ENCODE measurements at places on chromosomes 1 and 21. TPM values are rescaled to one million over a fixed set of nuclear protein-coding genes. Genes with fewer than 3 reads are reported as not detected.

DNA sequence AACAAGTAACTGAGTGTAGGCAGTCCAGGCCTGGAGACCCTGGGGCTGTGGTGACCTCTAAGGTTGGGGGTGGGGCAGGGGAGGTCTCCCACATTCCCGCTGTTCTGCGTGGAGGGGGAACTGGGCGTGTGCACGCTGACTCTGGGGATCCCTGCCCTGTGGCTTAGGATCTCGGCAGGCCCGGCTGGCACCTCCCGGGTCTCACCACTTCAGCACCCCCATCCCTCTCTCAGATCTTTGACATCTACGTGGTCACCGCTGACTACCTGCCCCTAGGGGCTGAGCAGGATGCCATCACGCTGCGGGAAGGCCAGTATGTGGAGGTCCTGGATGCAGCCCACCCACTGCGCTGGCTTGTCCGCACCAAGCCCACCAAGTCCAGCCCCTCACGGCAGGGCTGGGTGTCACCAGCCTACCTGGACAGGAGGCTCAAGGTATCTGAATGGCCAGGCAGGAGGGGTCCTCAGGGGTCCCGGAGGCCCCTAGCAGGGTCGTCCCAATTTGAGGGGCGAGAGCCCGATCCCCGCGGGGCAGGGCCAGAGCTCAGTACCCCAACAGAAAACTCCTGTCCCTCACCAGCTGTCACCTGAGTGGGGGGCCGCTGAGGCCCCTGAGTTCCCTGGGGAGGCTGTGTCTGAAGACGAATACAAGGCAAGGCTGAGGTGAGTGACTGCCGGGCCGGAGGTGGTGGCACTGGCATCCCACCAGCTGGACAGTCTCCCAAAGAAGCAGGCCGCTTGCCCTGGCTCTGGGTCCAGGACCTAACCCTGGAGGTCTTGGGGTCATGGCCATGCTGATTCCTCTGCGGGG is 68.7 kb downstream of the TRIM11 start:
- H3K4me1 ChIP-seq, result no peaks in the 10 kb centered on the region
- H3K27me3 ChIP-seq, result no peaks in the 10 kb centered on the region
- H3K36me3 ChIP-seq, result no peaks in the 10 kb centered on the region
- DNase-seq, result no peak
- H3K27ac ChIP-seq, result no peak overlapping the region

DNA sequence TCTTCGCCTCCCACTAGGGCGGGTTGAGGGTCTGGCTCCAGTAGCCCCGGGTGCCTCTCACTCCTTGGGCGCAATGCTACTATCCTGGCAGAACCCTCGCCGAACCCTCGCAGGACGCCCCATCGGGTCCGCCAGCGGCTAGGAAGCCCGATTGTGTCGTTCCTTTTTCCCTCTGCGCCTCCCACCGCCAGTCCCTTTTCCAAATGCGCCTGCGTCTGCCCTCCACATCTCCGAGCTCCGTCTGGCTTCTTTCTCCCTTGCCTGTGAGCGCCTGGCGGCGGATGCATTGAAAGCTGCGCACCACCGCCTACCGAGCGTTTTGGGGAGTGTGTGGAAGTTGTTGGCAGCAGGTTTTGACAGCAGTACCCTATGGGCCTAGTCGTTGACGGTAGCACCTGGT is 1.0 kb upstream of the DIRAS3 start:
- H3K4me3 ChIP-seq, result peak overlapping the region; percentile 15
- DNase-seq, result peak; percentile 77
- H3K27ac ChIP-seq, result no peak overlapping the region
- H3K36me3 ChIP-seq, result no peaks in the 10 kb centered on the region

DNA sequence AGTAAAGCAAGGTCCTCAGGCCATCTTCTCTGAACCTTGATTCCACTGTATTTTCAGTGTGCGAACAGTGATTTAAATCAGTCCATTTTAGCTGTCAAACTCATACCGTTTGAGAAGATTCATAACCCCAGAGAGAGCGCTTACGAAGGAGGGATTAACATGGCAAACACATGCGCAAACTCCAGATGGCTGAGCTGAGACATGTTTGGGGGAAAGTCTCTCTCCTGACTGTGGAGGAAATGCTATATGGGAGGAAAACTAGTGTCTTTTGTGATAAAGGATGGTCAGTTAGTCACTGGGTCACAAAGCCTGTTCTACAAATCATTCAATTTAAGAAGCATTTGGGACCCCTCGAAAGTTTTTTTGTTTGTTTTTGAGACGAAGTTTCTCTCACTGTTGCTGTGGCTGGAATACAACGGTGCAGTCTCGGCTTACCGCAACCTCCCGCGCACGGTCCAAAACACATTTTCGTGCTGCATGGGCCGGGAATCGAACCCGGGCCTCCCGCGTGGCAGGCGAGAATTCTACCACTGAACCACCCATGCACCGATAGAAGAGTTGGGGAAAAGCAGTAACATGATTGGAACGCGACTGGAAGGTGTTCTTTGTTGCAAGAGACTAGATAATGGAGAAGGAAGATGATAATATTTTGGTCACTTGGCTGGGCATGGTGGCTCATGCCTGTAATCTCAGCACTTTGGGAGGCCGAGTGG is 58.4 kb upstream of the CXADR start:
- H3K36me3 ChIP-seq, result no peaks in the 10 kb centered on the region
- peak overlapping the region; percentile 13 for H3K27ac ChIP-seq
- peak; percentile 74 for DNase-seq
- no peak overlapping the region for H3K4me3 ChIP-seq
- H3K4me1 ChIP-seq, result no peaks in the 10 kb centered on the region

DNA sequence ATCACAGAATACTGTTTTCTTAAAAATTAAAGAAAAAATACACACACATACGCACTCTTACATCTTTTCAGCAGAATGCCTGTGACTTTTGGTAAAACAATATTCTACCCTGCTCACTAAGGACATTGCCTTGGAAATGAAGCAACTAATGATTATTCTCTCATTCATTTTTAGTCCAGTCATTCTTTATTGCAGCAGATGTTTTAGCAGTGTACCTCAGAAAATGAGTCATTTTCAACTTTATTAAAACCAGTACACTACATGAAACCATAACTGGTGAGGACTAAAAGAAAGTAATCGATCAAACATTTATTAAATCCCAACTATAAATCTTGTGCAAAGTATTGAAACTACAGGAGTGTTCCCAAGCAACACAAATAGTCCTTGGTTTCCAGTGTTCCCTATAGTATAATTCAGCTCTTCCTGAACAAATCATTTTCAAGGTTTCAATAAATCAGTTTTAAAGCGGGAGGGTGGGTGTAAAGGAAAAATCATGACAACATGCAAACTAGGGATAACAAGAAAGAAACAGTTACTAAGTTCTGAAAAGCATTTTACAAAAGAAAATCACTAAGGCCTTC is 114.2 kb downstream of the ADGRL4 start:
- H3K4me1 ChIP-seq, result no peaks in the 10 kb centered on the region
- H3K27me3 ChIP-seq, result no peaks in the 10 kb centered on the region
- no peak overlapping the region for H3K27ac ChIP-seq
- no peaks in the 10 kb centered on the region for H3K36me3 ChIP-seq
- H3K4me3 ChIP-seq, result no peak overlapping the region

GRCh38 chr1:26156285-26157038 is 2.4 kb upstream of the FAM110D start:
- H3K27ac ChIP-seq, result no peak overlapping the region
- H3K4me1 ChIP-seq, result peaks cover 8% of the 10 kb centered on the region
- H3K4me3 ChIP-seq, result no peak overlapping the region
- peaks cover 20% of the 10 kb centered on the region for H3K27me3 ChIP-seq

- H3K4me3 ChIP-seq, result no peak overlapping the region
- no peak overlapping the region for H3K27ac ChIP-seq
- H3K4me1 ChIP-seq, result no peaks in the 10 kb centered on the region
- H3K27me3 ChIP-seq, result no peaks in the 10 kb centered on the region
- no peak for DNase-seq
Measured at GRCh38 chr1:188237573-188238348, 1409.0 kb downstream of the PLA2G4A start.

DNA sequence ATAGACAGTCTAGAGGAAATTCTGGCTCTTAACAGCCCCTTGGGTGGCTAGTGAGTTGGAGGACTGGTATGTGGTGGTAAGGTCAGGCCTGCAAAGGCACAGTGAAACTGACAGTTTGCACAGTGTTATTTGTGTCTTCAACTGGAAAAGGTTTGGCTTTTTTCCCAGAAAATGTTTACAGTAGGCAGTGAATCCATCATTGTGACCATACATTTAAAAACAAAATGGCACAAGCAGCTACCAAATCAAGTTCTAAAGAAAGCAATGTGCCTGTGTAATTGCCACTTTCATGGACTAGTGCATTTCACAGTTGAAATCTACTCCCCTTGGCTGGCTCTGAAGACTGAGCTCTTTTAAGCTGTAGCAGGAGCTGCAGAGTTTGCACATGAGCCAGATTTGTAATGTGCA is 24.8 kb downstream of the ATPAF1 start:
- H3K4me1 ChIP-seq, result no peaks in the 10 kb centered on the region
- DNase-seq, result peak; percentile 60
- H3K27me3 ChIP-seq, result no peaks in the 10 kb centered on the region
- no peak overlapping the region for H3K4me3 ChIP-seq
- H3K36me3 ChIP-seq, result no peaks in the 10 kb centered on the region

GRCh38 chr21:34745557-34746255 is 76.9 kb downstream of the CLIC6 start:
- H3K27me3 ChIP-seq, result no peaks in the 10 kb centered on the region
- no peaks in the 10 kb centered on the region for H3K36me3 ChIP-seq
- H3K4me1 ChIP-seq, result no peaks in the 10 kb centered on the region
- peak; percentile 88 for DNase-seq
- no peak overlapping the region for H3K4me3 ChIP-seq
- no peak overlapping the region for H3K27ac ChIP-seq

DNA sequence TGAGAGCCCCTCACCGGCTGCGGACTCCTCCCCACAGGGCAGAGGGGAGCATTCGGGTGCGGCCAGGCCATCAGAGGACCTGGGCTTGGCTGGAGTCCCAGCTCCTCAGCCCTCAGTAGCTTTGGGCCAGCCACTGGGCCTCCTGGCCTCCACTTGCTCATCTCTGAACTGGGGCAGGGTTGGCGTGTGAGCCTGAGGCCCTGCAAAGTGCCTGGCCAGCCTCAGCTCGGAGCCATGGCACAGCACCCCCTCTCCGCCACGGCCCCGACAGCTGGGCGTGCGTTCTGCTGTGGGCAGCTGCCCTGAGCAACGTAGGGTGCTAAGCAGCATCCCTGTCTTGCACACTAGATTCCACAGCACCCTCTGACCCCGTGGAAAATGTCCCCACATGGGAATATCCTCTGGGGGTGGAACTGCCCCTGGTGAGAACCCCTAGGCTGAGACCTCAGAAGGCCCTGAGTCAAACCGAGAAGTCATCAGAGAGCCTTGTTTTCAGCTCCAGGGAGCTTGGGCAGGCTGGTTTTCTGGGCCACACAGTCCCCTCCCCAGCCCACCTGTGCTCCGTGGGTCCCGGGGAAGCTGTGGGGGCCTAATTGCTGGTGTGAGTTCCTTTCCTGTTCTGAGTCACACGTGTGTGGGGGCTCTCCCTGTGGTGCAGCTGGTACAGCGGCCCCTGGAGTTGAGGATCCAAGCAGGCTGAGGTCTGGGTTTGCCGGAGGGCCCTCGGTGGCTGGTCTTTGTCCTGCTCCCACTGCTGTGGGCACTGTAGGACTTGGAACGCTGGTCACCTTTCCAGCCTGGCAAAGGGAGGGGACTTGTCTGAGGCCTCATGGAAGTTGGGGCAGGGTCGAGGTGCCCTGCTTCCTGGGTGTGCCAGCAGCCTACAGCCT is 24.5 kb downstream of the TP73 start:
- no peak overlapping the region for H3K4me3 ChIP-seq
- no peaks in the 10 kb centered on the region for H3K36me3 ChIP-seq
- H3K4me1 ChIP-seq, result no peaks in the 10 kb centered on the region
- no peaks in the 10 kb centered on the region for H3K27me3 ChIP-seq

DNA sequence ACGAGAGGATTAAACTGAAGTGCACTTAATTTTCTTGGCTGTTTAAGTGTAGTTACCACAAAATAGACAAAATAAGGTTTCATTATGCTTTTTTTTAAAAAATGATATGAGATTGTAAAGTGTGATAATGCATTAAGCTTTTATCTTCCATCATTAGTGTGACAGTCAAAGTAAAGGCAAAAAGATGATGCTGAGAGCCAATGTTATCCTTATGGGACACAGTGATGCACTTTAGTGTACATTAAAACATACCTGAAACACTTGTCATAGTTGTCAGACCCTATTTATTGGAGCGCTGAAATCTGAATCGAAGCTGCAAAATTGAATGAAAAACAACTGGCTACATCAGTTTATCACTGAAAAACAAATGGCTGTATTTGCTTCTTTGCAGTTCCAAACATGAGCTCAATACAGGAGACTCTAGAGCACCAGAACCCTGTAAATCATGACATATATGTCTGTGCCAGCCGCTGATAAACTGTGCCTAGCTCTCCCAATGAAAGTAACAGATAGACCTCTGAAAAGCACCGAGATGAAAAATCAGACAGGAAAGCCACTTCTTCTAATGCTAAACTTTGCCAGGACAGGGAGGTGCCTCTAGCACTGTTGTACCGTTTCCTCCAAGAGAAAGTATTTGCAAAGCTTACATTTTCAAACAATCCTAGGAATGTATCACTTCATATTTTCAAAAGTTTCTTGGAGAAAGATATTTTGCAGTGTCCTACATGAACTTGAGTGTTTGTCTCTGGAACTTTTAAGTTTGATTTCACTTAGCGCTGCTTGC is 120.7 kb upstream of the TMPRSS15 start:
- DNase-seq, result no peak
- H3K36me3 ChIP-seq, result no peaks in the 10 kb centered on the region
- H3K4me1 ChIP-seq, result no peaks in the 10 kb centered on the region
- no peaks in the 10 kb centered on the region for H3K27me3 ChIP-seq

DNA sequence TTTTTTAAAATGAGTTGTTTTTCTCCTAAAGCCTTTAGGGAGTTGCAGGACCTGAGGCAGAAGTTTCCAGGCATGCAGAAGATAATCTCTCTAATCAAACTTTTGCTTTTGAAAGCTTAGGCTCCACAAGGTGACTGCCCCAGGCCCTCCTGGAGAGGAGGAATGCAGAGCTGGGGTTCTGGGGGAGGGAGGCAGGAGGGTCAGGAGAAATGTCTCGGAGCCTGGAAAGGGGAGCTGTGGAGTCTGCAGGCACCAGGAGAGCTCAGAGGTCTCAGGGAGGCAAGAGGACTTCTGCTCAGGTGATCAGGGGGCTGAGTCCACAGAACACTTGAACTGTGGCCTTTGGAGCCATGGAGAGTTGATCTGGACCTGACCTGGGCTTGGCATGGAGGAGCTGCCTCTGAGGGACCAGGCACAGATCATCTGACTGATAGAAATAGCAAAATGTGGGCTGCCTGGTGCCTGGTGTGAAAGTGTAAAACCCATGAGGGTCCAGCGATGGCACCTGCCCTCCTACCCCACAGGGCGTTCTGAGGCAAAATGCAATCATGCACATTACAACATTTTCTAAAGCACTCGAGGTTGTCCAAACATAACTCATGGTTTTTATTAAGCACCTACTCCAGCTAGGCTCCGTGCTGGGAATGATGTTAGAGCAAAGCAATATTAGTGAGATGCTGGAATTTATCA is 10.0 kb upstream of the ABCG1 start:
- DNase-seq, result no peak
- no peak overlapping the region for H3K4me3 ChIP-seq

Gene SDHB
- total RNA-seq, result 175 TPM

Gene SLC30A10
- total RNA-seq, result 14.1 TPM

Gene CELA2B
- total RNA-seq, result not detected

Gene CELA3B
- not detected for total RNA-seq

All from hepatocyte (in vitro differentiated cells).